ENCODE measurements at places on chromosomes 6 and 20. TPM values are rescaled to one million over a fixed set of nuclear protein-coding genes. Genes with fewer than 3 reads are reported as not detected.

DNA sequence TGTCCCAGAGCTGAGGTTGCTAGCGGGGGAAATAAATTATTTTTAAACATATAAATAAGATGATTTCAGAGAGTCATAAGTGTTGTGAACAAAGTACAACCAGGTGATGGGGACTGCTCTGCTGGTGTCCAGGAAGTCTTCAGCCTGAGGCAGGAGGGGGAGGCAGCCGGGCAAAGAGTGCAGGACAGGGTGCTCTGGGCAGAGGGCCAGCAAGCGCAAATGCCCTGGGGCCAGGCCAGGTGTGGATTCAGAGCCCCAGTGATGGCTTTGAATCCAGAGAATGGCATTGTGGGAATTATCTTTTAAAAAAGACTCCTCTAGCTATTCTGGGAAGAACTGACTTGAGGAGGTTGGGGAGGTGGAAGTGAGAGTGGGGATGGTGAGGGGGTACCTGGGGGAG lies 1.6 kb downstream of the CLPSL1 start:
- DNase-seq, result no peak

- DNase-seq, result no peak
Measured at GRCh38 chr6:140433072-140433471, 1058.6 kb upstream of the CITED2 start.

GRCh38 chr6:31378062-31378720 lies 21.2 kb upstream of the HLA-B start:
- DNase-seq, result no peak

The IRF4 gene
- 0.46 TPM for total RNA-seq
